ENCODE measurements at places on chromosomes 6 and 20. TPM values are rescaled to one million over a fixed set of nuclear protein-coding genes. Genes with fewer than 3 reads are reported as not detected.

The BNIP5 gene
- polyA plus RNA-seq = not detected

The ASIP gene
- not detected for polyA plus RNA-seq

The SLC24A3 gene
- polyA plus RNA-seq = not detected

The LBP gene
- not detected for polyA plus RNA-seq

The IYD gene
- not detected for polyA plus RNA-seq

The BMP7 gene
- polyA plus RNA-seq = not detected

All from AG04450 (cell line).